ENCODE measurements at places on chromosomes 3 and 15.

DNA sequence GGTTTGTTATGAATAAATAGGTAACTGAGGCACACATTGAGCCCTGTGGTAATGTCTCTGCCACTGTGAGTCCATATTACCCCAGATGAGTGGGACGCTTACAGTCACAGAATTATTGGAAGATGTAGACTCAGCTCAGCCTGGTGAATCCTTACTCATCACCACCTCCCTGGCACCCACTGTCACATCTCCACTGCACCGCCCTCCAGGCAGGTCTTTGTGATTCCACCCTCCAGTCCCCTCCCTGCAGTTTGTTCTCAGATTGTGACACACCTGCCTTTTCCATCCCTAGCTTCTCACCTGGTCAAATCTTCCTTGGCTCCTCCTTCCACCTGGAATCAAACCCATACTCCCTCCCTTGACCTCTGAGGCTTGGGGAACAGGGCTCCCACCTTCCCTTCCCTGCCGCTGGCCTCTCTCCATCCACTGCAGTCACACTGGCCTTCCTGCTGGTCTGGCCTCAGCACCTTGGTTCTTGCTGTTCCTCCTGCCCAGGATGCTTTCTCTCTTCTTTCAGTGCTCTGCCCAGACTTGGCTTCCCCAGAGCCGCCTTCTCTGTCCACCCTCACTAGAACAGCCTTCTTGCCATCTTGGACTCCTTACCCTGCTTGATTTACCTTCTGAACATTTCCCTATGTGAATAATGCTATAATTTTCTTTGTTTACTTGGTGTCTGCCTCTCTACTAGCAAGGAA, 9.4 kb downstream of the SLC6A20 start:
- no peak for DNase-seq

GRCh38 chr15:78044407-78045155, 32.9 kb downstream of the TBC1D2B start:
- no peak for DNase-seq

GRCh38 chr15:42670451-42670850, 66.5 kb downstream of the CDAN1 start:
- no peak for DNase-seq

GRCh38 chr15:87135109-87135508, 1055.4 kb downstream of the AGBL1 start:
- DNase-seq = no peak

DNA sequence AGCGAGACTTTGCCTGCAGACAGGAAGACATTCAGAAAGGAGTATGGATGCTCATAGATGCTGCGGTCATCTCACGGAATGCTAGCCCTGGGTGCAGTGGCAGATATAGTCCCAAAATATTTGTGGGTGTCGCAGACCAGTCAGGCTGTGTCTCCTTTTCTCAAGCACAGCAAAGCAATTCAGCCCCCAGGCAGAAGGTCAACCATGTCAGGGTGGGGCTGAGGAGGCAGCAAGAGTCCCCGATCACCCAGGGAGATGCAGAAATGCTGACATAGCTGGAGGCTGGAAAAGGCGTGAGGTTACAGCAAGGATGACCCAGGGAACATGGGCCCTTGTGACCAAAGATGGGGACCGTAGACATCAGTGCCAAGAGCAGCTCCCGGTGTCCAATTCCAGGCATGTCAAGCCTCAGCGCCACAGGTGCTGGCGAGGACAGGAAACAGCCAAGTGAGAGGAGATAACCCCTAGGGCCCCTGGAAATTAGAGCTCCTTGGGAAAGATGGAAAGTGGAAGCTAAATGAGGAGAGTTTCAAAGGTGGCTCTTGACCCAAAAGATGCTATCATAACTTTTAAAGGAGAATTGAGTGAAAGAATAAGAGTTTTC, 81.2 kb upstream of the ABHD17C start:
- DNase-seq = no peak

GRCh38 chr3:125140011-125140817, 72.3 kb downstream of the SLC12A8 start:
- DNase-seq = no peak

- DNase-seq = no peak
Observed at GRCh38 chr3:38521391-38521987, 25.3 kb downstream of the EXOG start.

DNA sequence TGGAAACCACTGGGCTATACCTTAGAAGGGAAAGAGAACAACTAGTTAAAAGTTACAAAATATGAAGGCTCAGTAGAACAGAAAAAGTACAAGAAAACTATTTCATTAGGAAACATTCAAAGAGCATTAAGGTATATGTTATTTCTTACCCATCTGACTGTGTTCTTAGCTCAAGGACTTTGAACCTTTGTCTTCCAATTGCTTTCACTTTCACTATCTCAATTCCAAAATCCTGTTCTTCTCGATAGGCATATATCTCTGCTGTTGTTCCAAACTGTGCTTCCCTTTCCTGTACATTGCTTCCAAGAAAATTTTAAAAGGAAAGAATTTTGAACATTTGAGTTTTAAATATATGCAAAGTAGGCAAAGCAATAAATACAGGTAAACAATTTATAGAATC, 6.9 kb downstream of the CRBN start:
- DNase-seq = no peak

- no peak for DNase-seq
Observed at GRCh38 chr3:42507761-42508335, 5.4 kb downstream of the VIPR1 start.

GRCh38 chr3:171453180-171453886, 6.9 kb downstream of the TNIK start:
- DNase-seq = no peak

DNA sequence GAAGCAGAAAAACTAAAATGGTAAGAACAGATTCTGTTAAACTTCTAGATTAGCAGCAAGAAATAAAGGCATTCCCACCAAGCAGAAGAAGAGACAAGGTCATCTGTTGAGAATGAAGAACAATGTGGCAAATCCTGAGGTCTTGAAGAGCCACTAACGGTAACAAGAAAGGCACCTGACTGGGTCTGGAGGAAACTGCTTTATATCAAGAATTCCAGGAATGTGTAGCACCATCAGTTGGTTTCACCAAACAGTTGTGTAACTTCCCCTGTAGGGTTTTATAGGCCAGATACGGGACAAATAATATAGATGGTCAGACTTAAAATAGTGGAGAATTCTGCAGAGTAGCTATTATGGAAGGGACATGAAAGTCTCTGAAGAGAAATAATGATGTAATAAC, 57.3 kb downstream of the ACAP2 start:
- DNase-seq = no peak

DNA sequence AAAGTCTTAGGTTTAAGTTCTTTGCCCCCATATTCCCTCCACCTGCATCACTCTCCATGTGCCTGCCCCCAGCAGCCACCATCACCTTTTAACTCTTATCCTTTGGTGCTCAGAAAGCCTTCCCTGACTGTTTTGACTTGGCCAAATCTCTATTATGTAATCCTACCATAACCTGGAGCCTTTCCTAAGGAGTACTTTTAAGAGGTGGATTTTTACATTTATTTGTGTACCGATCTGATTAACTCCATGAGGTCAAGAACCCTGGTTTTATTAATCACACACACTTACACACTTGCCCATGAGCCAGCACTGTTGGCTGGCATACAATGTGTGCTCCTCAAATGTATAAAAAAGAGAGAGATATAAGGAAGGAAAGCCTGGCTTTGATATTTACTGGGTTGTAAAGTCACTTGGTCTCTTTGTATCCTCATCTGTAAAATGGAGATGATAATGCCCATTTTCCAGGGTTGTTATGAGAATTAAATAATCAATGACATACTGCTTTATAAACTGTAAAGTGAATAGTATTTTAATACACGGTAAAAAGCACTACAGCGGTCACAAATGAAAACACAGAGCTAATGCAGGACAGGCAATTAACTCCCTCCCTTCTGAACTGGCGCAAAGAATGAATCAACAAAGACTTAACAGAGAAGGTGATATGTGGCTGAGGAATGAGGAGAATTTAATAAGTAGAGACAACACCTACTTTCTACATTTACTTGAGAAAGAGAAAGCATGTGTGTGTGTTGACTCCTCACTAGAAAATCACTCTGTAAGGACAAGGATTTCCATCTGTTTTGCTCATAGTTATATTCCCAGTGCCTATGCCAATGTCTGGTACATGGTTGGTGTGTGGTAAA, 45.4 kb downstream of the ATP13A4 start:
- DNase-seq = no peak

DNA sequence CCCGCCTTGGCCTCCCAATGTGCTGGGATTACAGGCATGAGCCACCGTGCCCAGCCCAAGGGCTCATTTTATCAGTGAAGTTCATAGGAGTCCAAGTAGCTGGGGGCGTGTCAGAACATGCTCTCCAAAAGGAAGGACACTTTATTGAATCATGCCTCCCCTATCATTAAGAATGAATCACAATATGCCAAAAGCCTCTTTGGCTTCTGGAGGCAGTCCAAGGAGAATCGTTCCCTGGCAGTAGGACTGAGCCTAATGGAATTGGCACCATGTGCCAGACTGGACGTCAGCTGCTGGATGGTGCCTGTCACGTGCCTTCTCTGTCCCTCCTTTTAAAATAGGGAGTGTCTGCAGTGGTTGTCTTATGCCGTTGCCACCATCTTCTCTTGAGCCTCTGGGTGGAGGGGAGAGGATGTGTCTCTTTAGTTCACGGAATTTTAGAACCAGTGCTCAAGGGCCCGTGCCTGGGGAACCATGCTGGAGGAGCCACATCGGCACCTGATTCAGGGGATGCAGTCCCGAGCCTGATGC, 234.7 kb upstream of the LYSMD4 start:
- DNase-seq = no peak

DNA sequence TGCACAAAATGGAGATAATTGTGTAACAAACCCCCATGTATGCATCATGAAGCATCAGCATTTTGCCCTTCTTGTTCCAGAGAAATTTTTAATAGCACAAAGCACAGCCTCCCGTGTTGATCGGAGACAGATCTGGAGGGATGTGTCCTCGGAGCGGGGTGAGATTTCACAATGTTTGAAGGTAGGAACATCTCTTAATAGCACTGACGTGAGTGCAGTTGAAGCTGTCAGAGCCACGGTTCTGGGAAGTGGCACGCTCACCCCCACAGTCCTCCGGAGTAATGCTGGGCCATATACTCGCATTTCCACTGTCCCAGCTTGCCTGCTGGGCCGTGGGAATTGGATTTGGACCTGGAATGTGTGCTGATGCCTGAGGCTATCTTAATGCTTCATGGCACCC, 24.1 kb downstream of the ARPP21 start:
- DNase-seq = no peak

- DNase-seq = peak; percentile 53
Observed at GRCh38 chr3:37974121-37975083, 16.2 kb upstream of the VILL start.

All from T-helper 2 cell (primary cell).